Heart left ventricle (tissue), 16 donors: ENCODE measurements at places on chromosomes 7 and 10. TPM values are rescaled to one million over a fixed set of nuclear protein-coding genes. Genes with fewer than 3 reads are reported as not detected.

GRCh38 chr10:90579602-90580242 is 278.1 kb downstream of the HTR7 start:
- no peak for DNase-seq

GRCh38 chr10:43395571-43396060 is 13.4 kb downstream of the HNRNPF start:
- no peak for DNase-seq

DNA sequence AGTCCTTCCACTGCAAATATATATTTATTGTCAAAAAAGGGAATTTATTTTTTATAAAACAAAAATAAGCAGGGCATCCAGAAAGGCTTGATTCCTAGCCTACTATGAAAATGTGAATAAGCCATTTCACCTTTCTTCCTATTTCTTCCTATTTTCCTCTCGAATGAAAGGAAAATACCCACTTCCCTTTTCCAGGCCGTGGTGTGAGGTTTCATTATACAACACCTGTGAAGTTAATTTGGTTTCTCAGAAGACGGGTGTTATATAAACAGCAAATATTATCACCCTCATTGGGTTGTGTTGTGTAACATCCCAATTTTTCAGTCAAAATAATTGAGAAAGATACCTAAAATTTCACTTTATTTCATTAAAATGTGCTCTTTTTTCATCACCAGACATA is 214.3 kb downstream of the DGKB start:
- no peak for DNase-seq

The WDR37 gene
- polyA plus RNA-seq: 8.4 TPM

- DNase-seq: no peak
Measured at GRCh38 chr10:97048649-97049427, 136.9 kb downstream of the SLIT1 start.

DNA sequence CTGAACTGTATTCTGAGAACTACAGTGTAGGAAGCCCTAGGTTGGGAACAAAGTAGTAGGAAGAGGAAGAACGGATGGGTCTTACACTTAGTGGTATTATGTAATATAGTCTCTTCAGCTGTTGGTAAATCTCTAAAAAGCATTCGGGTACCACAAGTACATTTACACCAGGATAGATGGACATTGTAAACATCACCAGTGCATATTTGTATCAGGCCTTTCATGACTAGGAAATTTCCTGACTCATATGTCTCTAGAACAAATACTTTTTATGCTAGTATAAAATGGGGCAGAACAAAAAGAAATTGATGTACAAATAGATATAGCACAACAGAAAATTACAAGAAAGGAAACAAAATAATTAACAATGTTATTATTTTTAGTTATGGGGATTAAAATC is 21.5 kb upstream of the OR6B1 start:
- no peak for DNase-seq

The PLAU gene
- 11.8 TPM for polyA plus RNA-seq

The NANOS1 gene
- 41.4 TPM for polyA plus RNA-seq
